ENCODE measurements at places on chromosomes 12 and 14. TPM values are rescaled to one million over a fixed set of nuclear protein-coding genes. Genes with fewer than 3 reads are reported as not detected.

Gene BCL11B
- not detected for total RNA-seq

Gene MRPL52
- 96.6 TPM for total RNA-seq

Gene RALGAPA1
- 22.2 TPM for total RNA-seq

Gene CACNA1C
- 11.5 TPM for total RNA-seq

Gene WIF1
- total RNA-seq, result not detected

- DNase-seq, result no peak
Observed at GRCh38 chr12:43333644-43334043, 218.4 kb downstream of the ADAMTS20 start.

DNA sequence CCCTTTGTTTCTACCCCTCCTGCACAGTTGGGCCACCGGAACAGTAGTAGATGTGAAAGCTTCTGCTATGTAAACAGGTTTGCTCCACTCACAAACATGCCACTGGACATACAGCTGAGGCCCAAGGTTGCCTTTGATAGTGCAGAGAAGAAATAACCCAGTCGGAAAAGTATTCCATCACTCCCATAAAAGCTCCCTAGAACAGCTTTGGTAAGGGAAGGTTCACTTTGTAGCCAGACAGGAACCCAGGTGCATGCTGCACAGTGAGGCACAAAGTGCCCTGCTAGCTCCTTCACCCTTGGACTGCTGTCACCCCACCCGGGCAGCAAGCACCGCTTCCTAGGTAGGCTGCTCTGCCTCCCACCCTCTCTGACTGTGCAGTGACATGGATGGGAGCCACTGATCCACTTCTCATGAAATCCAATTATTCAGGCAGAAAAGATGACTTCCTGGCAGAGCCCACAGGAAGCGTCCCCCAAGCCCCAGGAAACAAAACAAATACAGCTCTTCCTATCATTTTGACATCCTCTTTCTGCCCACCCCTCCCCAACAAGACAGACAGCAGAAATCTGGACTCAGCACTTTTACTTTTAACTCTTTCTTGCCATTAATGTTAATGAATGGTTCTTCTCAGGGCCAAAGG, 100.2 kb downstream of the SRGAP1 start:
- no peak for DNase-seq

DNA sequence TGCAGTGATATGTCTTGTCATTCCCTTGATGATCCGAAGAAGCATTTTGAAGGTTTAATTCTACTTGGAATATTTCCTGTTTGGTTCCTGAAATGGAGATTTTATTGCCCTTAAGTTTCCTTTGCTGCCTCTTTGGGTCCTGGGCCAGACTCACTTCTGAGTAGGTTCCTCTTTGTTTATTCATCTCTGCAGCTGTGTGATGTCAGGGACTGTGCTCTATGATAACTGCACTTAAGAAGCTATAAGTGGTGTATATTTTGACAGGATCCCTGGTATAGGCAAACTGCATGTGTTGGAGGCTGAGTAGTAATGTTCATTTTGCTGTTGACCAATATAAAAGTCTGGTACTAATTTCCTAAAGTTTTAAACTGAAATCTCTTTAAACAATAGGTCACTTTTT, at the start of gene KLRC4:
TSS of gene KLRC4 (minus strand) at position 366 of the 400 bp plus-strand sequence. CDS start at position 184, 182 bp downstream.
- DNase-seq, result no peak

- DNase-seq, result peak; percentile 41
Observed at GRCh38 chr12:69274861-69275260, 35.5 kb downstream of the CPSF6 start.

- no peak for DNase-seq
Observed at GRCh38 chr12:102429211-102430154, 50.9 kb downstream of the IGF1 start.

- no peak for DNase-seq
Observed at GRCh38 chr12:117127933-117128823, 29.0 kb upstream of the TESC start.

DNA sequence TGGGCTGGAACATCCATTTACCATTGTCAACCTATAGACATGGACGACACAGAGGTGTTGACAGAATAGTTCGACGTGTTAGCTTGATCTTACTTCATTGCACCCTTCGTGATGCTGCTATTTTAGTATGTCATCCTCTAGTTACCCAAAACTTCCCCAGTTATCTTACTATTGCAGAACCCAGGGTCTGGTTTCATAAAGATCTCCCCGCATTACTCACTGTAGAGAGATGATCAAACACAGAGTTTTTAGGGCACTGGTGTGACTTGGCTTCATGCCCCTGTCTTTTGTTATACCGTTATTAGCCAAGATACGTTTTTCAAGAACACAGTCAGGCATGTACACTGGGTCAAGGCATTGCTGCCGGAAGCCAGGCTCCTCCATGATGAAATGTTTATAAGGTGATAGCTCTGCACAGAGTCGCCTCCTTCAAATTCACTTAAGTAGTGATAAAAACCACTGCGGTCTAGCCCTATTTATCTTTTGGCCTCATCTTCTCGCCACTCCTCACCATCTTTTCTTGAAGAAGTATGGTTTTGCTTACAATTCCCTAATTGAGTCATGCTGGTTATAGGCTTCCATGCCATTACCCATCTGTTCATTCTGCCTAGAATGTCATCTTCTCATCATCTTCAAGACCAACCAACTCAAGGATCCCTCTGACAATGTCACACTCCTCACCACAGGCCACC, 1127.9 kb downstream of the VRK1 start:
- DNase-seq, result no peak

- peak; percentile 92 for DNase-seq
Observed at GRCh38 chr12:42756841-42757623, 167.5 kb upstream of the PRICKLE1 start.

- DNase-seq, result peak; percentile 64
Observed at GRCh38 chr12:42696406-42697149, 107.0 kb upstream of the PRICKLE1 start.

DNA sequence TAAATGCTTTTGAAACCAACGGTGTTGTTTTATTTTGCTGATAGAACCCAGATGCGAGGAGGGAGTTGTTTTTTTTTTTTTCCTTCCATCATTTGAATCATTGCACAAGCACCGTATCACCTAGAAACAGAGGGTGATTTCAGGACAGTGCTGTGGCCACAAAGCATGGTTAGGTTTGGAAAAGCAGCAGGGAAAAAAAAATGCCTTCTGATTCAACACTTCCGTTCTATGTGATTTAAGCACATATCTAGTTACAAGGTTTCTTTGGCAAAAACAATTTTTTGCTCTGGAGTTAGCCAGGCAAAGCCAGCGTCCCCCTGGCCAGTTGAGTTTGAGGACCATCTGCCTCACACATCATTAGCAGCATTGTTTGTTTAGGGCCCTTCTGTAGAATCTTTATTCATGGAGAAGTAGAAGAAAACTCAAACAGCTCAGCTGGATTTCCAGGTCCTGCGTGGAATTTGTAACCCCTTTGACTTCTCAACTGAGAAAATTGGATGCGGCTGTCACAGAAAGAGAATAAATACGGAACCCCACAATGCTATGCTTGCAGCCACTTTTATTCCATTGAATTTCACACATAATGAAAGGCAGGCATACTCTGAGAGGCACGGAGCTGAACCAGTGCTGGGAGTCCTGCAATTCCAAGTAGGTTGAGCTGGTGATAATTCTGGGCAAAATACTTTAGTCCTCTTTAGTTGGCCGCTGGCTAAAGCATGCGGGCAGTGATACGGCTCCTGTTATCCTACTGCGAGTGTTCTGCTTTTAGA, 17.0 kb upstream of the WNT5B start:
- peak; percentile 95 for DNase-seq

DNA sequence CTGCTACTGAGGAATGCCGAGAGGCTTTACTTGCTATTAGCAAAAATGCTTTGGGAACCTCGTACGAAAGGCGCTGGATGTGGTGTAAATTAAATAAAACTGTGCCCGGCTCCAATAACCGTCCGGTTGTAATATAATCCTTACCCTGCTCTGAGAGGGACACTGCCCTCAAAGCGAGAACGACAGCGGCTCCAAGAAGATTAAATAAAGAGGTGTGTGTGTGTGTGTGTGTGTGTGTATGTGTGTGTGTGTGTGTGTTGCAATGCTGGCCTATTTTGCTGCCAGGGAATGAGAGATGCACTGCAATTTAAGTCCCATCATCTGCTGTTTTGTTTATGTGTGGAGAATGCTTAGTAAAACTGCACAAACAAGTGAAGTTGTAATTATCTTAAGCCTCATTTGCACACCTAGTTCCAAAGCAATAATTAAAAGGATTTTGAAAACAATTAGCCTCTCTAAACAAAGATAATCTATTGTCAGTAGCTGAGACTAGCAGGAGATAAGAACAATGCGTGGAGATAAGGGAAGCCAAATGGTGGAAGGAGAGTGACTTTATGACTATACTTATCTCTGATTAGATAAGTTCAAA, 1.2 kb upstream of the SIX1 start:
- DNase-seq, result peak; percentile 28

GRCh38 chr12:57524814-57525614, 2.4 kb downstream of the MBD6 start:
- no peak for DNase-seq

DNA sequence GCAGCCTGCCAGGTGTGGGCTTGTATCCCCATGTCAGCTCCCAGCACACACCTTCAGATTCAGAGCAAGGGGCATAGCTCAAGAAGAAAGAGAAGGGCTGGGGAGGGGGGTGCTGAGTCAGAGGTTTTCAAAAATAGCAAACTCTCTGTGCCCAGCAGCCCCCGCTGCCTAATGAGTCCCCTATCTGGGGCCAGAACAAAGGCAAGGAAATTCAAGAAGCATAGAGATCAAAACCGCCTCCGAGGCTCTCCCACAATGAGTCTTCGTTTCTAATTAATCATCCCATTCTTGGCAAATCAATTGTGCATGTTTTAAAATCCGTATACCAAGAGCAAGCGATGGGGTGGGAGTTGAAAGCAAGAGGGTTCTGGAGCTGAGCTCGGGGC, 19.5 kb upstream of the CMKLR1 start:
- peak; percentile 25 for DNase-seq

GRCh38 chr12:7292300-7292699, 11.6 kb upstream of the ACSM4 start:
- no peak for DNase-seq

DNA sequence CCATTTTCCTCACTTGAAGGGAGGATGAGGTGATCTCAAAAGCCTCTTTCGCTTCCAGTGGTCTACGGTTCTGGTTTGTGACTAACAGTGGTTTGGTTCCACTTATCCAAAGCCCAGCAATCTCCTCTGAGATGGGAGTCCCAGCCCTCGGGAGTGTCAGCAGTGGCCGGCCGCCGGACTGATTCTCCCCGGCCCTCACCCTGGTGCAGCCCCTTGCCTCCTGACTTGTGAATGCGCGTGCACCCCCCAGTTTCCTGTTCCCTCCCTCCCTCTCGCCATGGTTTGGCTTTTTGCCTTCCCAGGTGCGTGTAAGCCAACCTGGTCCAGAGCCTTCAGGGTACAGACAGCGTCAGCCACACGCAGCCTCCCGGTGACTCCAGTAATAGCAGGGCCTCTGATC, 74.5 kb downstream of the B4GALNT3 start:
- DNase-seq, result no peak

DNA sequence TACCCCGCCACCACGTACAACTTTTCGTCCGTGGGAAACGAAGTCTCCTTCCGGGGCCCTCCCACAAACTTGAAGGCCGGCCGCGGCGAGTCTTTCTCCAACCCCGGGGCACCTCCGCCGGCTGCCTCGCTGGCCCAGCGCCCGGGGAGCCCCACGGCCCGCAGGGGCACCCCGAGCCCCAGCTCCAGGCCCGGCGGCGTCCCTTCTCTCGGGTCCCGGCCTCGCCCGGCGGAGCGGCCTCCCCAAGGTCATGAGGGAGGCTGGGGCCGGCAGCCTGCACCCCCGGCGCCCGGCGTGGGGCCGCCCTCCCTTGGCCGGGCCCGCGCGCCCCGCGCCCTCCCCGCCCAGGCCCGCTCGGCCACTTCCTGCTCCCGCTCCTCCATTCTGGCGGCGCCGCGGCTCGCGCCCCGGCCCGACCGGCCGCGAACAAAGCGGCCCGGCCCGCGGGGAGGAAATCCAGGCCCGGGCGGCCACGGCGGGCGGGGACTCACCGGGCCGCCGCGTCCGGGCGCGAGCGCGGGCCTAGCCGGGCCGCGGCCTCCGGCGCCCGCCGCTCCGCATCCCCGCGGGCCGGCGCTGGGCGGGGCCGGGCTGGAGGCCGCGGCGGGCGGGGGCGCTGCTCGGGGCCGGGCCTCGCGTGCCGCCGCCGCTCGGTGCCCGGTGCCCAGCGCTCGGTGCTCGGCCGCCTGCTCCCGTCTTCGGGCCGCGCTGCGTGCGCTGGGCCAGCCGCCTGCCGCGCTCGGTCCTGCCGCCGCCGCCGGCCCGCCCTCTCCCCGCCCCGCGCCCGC, at the start of gene AKT1:
TSS of gene AKT1 (minus strand) at position 756 of the 788 bp plus-strand sequence. CDS start 3,105 bp downstream, outside the sequence.
- peak; percentile 56 for DNase-seq
